ENCODE measurements at places on chromosomes 5 and 9.

DNA sequence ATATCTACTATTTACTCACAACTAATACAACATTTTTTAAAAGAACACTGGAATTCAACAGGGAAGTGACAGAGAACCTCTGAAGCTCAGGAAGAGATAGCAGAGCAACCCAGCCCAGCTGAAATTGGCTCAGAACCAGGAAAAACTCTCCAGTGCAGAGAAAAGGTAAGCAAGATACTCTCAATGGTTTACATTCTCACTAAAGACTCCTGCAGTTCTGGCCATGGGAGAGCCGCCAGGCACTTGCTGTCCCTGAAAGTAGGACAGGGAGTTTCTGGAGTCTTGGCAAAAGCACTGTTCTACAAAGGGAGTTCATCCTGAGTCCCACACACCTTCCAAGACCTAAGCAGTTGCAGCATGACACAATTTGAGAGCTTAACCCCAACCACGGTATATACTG, 330.8 kb downstream of the TRIM36 start:
- DNase-seq, result no peak

DNA sequence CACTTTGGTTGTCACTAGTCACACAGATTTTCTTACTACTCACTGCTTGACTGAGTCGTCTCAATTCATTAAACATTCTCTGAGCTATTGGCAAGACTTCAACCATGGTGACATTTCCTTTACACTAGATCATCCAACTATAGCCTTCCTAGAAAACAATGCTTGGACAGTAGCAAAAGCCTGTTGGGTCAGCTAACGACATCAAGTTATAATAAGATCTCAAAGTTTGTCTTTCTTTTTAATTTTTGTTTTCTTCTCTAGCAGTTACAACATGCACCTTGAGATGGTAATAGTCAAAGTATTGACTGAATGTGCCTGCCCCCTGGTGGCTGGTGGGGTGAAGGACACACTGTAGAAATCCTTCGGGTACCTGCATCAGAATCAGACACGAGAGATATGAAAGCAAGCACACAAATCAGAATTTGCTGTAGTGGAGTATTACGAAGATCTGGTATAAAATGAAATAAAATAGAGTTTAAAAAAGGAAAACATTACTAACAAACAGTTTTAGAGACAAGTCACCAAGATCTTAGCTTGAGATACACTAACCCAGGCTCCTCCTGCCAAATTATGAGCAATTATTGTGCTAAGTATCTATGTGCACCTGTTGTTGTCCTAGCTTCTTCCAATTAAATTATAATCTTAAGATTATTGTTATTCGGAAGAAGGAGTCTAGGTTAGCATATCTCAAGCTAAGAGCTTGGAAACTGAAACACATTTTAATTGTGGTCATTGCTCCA, 81.2 kb downstream of the ARL15 start:
- DNase-seq, result no peak

DNA sequence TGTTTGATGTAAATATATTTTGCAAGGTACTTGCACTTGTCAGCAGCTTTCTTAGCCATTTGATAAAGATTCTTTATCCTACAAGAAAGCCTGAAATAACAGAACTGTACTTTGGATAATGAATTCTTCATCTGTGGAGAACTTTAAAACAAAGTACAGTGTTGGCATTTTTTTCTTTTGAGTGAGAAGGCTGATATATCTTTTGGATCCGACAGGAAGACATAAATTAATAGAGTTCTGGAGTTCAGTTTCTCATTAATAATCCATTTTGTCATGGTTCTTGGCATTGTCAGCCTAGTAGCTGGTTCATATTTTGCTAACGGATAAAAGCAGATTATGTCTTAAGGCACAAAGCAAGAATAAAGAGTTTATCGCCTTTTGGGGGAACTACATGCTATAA, 17.0 kb downstream of the PBX3 start:
- no peak for DNase-seq

DNA sequence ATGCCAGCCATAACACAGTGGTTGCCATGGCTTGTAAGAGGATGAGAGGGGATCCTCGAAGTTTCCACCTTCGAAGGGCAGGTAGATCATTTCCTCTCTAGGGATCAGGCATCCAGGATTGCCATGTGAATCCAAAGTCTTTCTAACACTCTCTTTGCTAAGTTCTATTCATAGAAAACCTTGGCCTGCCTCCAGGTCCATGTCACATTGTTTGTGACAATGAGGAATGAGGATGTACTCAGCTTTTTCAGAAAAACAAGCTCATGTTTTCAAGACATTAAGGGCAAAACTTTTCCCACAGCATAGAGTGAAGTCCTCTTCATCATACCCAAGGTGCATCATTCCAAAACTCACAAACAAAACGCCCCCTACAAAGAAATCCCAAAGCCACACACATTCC, 19.6 kb downstream of the ESM1 start:
- DNase-seq, result no peak

DNA sequence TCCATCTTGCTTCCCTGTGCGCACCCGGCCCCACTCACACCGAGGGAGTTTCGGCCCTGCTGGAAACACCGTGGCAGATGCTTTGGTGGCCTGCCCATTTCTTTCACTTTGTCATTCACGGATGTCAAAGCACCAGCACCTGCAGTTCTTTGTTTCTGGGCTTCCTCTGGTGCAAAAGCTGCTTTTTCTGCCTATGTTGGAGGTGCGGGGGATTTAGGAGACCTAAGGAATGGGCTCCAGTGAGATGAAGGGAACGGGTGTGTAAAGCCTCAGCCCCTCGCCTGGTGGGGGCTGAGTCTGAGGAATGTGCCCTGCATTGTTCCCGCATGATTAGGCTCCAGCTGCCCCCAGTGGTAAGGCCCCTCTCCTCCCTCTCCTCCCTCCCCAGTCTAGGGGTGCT, 62.3 kb downstream of the THBS4 start:
- DNase-seq, result no peak

Measured in HS-5 (cell line).